ENCODE measurements at places on chromosomes 4 and X.

GRCh38 chr4:169988252-169988651, 37.9 kb downstream of the MFAP3L start:
- DNase-seq: no peak

GRCh38 chrX:19765628-19766027, 121.8 kb downstream of the SH3KBP1 start:
- no peak for DNase-seq

- DNase-seq: no peak
These were observed 399.0 kb downstream of the GBA3 start for GRCh38 chr4:23091711-23092110.

DNA sequence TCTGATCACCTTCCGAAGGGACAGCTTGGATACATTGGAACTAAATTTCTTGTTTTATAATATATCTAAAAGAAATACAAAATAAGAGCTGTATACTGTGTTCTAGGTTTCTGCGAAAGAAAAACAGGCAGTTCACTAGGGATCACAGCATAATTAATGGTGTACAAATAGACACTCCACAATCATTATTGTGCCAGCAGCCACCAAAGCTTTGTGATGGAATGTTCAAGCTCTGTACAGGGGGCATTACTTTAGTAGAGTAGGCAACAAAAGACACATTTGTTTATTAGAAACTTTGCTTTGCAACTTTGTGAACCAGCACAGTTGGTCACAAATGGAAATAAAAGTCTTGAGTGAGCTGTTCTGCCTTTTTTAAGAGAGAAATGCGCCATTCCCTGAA, 49.3 kb downstream of the SGMS2 start:
- no peak for DNase-seq

- DNase-seq: no peak
These were observed 79.3 kb downstream of the DTHD1 start for GRCh38 chr4:36360755-36361154.

- no peak for DNase-seq
These were observed 570.3 kb downstream of the ADGRL3 start for GRCh38 chr4:61770456-61770855.

DNA sequence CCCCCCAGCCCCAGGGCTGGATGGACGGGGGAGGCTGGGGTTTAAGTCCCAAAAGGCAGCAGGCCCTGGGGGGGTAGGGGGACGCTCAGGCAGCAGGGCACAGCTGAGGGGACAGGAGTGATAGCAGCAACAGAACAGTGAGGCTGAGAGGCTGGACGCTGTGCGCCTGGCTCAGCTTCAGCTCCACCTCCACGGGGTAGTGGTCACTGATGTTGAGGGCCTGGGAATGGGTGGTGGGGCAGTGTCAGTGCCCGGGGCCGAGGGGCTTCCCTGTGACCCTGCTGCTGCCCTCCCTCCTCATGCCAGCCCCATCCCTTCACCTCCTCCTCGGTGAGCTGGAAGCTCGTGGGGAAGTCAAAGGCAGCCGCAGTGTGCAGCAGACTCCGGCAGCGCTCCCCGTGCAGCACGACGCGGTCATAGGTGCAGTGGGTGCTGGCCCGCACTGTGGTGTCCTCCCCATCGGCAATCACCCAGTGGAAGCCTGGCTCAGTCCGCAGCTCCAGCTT, 4.5 kb downstream of the RPL10 start:
- no peak for DNase-seq

DNA sequence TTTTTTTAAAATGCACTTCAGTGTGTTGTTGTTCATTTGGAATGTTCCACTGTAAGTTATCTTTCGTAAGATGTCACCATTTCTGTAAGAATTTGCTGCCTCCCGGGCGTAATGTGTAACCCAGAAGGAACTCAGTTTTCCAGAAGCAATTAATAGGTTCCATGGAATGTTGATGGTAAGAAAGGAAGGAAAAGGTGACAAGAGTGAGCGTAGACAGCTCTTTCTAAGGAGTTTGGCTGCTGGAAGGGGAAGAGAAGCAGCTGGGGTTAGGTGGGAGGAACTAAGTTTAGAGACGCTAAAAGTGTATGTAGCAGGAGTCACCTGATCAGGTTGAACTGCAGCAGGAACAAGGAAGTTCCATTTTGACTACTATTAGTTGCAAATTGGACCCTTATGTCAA, 35.9 kb downstream of the PNMA5 start:
- DNase-seq: peak; percentile 15

- no peak for DNase-seq
These were observed 294.9 kb downstream of the BCOR start for GRCh38 chrX:39802908-39803307.

DNA sequence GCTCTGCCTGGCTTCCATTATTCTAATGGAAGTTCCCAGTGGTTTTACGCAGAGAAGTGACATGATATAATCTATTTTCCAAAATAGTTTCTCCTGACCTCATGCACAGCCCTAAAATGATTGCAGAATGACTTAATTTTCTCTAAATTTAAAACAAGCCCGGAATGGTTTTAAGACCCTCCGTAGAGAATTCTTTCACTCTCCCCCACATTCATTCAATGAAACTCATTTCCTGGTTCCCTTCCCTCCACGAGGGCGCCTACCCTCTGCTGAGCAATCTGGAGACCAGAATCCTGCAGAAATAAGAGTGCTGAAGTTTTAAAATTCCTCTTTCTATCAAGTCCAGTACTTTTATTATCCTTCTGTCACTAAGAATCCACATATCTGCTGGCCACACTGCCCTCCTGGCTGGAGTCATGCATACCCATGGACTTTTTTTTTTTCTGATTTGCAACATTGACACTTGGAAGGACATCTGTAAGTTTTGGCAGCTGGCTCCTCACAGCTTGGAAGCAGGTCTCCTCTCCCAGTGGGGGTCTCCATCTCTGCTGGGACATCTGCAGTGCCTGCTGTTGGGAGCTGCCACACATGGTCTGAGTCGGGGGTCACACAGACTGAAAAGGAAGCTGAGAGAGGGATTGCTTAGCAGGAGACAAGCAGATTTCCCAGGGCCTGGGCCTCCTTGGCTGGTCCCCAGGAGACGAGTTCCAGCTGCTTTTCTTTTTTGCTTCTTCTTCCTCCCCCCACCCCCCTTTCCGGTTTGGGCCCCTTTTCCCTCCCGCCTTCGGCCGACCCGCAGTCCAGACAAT, 86.1 kb downstream of the SOWAHB start:
- no peak for DNase-seq

- no peak for DNase-seq
These were observed 103.5 kb downstream of the WWC2 start for GRCh38 chr4:183202523-183202922.

DNA sequence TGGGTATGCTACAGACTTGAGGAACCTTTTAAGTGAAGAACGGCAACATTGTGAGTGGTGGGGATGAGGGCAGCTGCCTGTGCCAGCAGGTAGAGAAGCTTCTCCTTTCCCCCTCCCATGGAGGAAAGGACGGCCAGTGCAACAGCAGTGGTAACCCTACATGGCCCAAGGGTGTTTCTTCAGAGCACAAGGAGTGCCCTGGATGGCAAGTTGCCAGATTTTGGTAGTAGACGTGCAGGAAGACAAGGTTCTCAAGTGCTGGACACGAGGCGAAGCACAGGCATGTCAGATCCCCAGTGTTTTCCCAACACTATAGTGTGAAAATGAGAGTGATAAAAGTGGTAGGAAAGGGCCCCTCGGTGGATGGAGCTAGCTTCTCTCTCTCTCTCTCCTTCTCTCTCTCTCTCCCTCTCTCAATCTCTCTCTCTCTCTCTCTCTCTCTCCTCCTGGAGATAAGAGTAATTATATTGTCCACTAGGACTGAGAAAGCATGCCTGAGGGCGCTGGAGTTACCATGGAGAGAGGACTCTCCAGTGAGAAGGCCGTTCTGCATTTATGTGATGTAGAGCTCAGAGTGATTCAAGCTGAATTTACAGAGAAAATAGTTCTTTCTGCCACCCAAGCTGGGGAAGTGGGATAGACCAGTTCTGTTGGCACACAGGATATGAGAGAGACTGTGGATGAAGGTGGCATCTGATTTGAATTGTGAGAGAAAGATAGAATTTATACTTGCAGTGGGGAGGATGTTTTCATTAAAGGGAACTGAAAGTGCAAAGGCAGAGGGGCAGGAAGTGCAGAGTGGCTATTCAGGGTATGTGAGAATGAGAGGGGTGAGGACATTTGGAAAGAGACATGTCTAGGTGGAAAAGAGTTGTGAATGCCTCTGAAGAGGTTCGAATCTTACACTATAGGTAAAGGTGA, 25.7 kb upstream of the TRPC3 start:
- peak; percentile 3 for DNase-seq

DNA sequence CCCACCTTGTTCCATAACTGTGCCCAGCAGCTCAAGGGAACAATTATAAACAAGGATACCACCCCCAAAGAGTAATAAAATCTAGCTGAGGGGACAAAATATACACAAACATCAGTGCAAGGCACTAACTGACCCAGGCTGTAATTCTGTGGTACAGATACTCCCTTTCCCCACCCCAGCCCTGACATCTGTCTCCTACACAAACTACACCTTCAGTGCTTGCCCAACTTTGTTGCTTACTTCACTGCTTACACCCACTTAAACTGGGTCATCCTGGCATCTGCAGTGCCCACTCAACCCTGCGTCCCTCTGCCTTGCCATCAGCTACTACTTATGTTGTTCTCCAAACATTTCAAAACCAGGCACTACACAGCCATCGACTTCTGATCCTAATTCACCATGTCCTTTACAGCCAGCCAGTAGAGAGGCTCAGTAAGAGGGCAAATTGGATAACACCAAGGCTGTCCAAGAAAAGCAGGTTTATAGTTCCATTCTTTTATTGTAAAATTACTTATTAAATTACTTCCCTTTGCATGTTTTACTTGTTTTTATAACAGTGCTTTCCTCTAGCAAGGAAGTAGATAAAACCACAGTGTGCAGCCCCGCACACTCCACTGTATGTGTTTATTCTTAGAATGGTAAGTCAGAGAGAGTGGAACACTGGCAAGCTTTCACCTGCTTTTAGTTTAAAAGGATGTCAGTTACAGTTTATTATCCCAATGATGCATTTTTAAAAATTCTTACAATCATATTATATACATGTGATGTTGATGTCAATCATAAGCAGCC, 149.6 kb downstream of the INPP4B start:
- peak; percentile 24 for DNase-seq

- DNase-seq: no peak
These were observed 1320.1 kb downstream of the RPA4 start for GRCh38 chrX:98203800-98204199.

DNA sequence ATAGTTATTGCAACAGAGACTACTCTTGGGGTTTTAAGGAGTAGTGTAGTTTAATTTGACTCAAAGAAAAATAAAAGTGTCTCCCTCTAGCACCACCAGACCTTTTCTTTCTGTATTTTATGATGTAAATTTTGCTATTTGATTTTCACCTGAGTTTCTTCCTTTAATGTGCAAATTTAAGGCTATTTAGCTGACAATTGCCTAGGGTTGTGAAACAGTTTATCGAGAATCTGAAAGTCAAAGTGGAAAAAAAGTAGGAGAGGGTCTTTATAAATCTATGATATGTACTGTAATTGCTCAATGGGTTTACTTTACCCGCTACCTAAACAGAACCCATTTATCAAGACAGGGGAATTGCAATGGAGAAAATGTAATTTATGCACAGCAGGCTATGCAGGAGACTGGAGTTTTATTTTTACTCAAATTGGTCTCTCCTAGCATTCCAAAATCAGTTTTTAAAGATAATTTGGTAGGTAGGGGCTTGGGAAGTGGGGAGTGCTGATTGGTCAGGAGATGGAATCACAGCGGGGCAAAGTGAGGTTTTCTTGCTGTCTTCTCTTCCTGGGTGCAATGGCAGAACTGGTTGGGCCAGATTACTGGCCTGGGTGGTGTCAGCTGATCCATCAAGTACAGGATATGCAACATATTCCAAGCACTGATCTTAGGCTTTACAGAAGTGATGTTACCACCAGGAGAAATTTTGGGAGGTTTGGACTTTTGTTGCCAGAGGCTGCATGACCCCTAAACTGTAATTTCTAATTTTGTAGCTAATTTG, 228.6 kb upstream of the TACR3 start:
- no peak for DNase-seq

GRCh38 chr4:8076023-8076422, 82.6 kb downstream of the ABLIM2 start:
- DNase-seq: no peak

DNA sequence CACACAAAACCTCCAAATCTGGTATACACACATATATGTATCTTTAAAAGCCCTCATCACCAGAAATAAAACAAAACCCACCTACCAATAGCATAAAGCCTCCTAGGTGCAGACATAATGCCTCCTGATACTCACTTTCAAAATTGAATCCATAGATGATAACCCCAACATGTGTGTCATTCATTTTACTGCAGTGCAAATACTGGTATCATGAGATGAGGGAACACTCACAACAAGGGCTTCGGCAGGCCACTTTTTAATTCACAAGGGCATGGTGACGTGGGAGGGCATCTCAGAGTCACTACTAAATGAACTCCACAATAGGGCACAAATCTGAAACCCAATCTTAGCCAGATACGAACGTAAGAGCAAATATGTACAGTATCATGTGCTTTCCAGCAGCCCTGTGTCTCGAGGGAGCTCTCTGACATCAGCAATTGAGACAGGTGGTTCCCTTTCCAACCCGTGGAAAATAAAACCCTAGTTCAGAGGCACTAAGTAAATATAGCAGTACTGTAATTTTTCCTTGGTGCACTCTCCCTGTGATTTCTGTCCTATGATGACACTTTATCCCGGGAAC, 14.1 kb upstream of the PPARGC1A start:
- DNase-seq: no peak

DNA sequence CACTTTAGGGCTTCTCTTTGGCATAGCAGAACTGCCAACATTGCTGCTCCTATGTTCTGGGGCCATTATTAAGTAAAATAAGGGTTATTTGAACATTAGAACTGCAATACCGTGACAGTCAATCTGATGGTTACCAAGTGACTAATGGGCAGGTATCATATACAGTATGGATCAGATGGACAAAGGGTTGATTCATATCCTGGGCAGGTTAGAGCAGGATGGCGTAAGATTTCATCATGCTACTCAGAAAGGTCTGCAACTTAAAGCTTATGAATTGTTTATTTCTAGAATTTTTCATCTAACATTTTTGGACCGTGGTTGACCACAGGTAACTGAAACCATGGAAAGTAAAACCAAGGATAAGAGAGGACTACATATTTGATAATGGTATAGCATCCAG, 40.9 kb downstream of the BRCC3 start:
- DNase-seq: no peak

DNA sequence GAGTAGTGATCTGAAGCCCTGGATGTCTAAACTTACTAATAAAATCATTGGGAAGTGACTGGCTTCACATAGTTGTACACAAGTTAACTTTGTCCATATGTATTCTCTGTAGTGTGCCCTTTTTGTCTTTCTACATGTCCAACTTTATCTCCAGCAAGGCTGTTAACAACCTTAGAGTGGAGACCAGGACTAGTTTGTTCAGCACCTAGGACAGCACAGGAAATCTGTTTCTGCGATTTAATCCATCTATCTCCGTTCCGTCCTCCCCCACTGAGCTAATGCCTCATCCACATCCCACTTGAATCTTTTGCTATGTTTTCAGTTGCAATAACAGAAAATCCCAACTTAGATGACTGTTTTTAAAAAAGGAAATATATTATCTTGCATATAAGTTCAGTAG, 3.4 kb upstream of the ARR3 start:
- DNase-seq: no peak

GRCh38 chr4:27057662-27058061, 197.0 kb downstream of the STIM2 start:
- DNase-seq: no peak

Data from suppressor macrophage (primary cell).